8988T (cell line): ENCODE measurements at places on chromosomes 13 and 19.

DNA sequence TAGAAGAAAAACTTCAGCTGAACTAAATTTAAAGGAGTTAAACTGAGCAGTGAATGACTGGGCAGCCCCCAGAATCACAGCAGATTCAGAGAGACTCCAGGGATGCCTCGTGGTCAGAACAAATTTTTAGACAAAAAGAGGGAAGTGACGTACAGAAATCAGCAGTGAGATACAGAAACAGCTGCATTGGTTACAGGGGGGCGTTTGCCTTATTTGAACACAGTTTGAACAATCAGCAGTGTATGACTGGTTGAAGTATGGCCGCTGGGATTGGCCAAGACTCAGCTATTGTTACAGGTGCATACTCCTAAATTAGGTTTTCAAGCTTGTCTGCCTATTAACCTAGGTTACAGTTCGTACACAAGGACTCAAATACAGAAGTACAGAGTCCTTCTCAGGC, 2.2 kb upstream of the SPRYD7 start:
- DNase-seq: no peak

- peak; percentile 70 for DNase-seq
Measured at GRCh38 chr19:4284176-4284958, 5.3 kb downstream of the SHD start.

DNA sequence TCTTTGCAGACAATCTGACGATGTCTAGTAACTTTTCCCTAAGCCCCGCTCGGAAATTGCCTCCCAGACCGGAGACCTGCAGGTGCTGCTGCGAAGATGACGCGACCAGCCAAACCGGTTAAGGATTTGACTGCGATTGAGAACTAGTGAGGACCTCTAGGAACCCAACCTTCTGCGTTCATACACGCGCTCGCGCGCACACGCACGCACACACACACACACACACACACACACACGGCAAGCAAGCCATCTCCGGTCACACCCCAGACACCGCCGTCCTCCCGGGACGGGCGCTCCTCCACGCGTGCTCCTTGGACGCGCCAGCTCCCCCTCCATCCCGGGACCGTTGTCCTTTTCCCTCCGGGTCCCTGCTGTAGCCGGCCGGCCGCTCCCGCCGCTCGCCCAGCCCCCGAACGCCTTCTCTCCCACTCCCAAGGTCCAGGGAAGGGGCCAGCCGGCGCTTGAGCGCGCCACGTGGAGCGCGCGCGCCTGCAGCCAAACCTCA, 1.2 kb downstream of the TBC1D4 start:
- no peak for DNase-seq

- no peak for DNase-seq
Measured at GRCh38 chr13:24149246-24150032, 11.1 kb upstream of the SPATA13 start.
